CD4-positive, alpha-beta T cell treated with Interleukin-15 for 4 hours (primary cell): ENCODE measurements at places on chromosomes 13 and 19.

GRCh38 chr13:32228330-32229041, 86.7 kb downstream of the ZAR1L start:
- DNase-seq: no peak

- no peak for DNase-seq
Observed at GRCh38 chr13:30647824-30648521, 30.3 kb downstream of the USPL1 start.

DNA sequence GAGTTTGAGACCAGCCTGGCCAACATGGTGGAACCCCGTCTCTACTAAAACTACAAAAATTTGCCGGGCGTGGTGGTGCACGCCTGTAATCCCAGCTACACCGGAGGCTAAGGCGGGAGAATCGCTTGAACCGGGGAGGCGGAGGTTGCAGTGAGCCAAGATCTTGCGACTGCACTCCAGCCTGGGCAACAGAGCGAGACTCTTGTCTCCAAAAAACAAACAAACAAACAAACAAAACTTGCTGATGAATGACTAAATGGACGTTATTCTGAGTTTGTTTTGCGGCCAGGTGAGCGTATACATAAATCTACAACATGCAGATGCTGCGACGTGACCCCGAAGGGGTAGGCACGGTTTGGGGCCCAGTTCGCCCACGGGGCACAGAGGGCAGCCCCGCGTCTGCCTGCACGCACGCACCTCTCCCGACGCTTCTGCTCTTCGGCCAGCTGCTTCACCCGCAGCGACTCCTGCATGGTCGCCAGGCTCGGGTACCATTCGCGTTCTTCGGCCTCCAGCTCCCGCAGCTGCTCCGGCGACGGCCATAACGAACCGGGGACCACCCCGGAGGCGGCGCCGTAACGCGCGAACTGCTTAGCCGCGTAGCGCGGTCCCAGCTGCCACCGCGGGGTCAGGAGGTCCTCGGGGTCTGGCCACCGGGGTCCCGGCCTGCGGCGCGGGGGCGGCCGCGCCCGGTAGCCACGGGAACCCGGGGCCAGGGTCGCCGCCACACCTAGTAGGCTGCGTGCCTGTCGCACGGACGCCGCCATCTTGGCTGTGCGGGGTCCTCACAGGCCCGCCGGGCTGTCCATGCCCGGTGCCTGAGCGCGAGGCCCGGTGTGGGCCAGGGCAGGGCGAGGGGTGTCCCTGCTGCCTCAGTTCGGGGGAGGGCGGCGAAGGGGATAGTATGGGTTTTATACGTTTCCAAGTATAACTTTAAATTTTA, at the start of gene GADD45GIP1:
GADD45GIP1 (minus strand) TSS at position 778 of the 943 bp plus-strand sequence; CDS start at position 767, 11 bp downstream.
- peak; percentile 81 for DNase-seq

GRCh38 chr13:39575641-39576238, 27.3 kb downstream of the LHFPL6 start:
- DNase-seq: no peak

- no peak for DNase-seq
Observed at GRCh38 chr13:89746554-89746953, 1600.9 kb upstream of the MIR17HG start.

DNA sequence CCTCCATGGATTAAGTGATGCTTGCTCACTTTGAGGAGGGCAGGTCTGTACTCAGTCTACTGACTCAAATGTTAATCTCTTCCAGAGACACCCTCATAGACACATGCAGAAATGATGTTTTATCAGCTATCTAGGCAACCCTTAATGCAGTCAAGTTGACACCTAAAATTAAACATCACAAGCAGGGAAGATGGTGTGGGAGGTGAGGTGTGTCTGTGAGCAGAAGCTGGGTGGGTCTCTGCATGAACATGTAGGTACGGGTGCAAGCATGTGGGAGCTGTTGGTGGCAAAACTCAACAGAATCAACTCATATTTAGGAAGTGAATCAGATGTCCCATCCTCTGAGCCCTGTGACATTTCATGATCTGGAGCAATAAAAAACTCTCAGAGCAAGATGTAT, 249.2 kb upstream of the SGCG start:
- DNase-seq: no peak

DNA sequence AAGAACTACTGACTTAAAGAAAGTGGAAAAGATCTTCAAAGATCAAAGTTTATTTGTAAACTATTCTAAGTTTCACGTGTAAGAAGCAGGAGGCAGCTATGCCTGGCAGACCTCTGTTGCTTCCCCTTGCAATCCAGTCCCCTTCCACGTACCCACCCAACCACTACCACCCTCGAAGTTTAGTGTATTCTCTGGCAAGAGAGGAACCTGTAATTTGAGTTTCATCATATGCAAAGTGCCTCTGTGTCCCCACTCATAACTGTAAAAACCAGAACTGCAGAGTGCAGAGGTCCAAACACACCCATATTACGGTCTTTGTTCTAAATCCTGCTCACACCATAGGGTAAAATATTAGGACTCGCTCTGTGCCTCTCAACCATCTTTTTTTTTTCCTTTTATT, 75.8 kb upstream of the FRY start:
- DNase-seq: no peak

- no peak for DNase-seq
Observed at GRCh38 chr13:110363010-110363409, 55.9 kb downstream of the COL4A2 start.
